ENCODE measurements at places on chromosomes 11 and 22.

DNA sequence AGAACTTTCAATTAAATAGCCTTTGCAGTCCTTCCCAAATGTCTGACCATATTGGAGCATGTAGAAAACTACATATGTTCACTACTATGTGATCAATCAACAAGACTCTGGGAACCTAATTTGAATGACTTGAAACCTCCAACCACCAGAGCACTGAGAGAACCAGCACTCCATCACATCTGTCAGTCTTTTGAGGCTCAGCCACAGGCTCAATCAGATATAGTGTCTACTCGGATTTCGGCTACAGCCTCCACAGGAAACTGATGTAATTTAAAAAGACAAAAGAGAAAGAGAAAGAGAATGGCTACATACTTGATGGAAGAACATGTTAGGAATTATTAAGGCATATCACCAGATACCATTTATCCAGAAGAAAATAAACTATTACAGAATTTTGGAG lies 859.0 kb downstream of the FAM181B start:
- no peak for DNase-seq

- no peak for DNase-seq
Measured at GRCh38 chr22:20781272-20781990, 7.5 kb downstream of the SERPIND1 start.

- no peak for DNase-seq
Measured at GRCh38 chr11:75126564-75126963, 24.3 kb upstream of the SLCO2B1 start.

- DNase-seq: peak; percentile 71
Measured at GRCh38 chr11:74726547-74727182, 4.6 kb downstream of the CHRDL2 start.

DNA sequence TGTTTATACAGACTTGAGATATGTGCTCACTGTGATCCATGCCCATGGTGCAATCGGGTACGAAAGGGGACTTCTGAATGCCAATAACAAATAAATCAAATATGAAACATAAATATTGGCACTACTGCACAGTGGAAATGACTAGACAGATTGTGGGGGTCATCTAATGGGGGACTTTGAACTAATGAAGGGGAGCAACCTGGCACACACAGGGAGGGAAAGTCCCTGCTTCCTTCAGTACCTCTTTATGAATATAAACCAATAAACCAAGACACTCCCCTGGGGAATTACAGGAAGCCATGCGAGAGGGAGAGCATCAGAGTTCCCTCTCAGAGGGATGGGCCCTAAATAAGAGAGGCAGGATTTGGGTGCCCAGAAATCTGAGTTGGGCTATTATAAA lies 21.1 kb downstream of the MIF start:
- DNase-seq: no peak

DNA sequence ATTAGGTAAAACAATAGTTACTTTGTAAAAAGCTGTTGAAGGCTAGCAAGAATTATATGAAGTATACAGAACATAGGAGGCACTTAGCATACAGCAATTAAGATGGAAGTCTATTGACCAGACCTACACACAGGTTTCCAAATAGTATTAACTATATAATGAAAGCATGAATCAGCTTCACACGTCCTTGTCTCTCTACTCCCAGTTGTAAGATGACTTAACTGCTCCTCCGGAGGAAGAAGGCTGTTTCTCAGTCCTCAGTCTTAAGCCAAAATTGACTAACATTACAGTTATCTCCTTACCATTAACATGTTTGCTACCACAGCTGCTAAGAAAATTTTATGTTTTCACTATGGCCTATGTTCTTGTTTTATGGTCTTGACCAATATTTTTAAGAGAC lies 24.7 kb downstream of the SIK3 start:
- no peak for DNase-seq

GRCh38 chr11:130771708-130772107 lies 144.6 kb downstream of the SNX19 start:
- DNase-seq: no peak

DNA sequence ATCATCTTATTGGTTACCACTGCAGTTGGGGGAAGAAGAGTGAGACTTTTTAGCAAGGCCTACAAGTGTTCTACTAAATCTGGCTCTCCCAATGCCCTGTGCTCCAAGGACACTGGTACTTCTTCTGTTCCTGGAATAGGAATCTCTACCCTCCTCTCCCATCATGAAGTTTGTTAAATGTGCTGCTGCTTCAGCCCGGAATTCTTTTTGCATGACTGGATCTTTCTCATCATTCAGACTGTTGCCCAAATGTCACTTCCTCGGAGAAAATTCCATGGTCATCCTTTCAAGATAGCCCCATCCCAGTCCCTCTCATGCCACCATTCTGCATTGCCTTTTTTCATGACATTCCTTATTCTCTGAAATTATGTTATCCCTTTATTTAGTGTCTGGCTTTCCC lies 400.8 kb downstream of the SOX6 start:
- DNase-seq: no peak

DNA sequence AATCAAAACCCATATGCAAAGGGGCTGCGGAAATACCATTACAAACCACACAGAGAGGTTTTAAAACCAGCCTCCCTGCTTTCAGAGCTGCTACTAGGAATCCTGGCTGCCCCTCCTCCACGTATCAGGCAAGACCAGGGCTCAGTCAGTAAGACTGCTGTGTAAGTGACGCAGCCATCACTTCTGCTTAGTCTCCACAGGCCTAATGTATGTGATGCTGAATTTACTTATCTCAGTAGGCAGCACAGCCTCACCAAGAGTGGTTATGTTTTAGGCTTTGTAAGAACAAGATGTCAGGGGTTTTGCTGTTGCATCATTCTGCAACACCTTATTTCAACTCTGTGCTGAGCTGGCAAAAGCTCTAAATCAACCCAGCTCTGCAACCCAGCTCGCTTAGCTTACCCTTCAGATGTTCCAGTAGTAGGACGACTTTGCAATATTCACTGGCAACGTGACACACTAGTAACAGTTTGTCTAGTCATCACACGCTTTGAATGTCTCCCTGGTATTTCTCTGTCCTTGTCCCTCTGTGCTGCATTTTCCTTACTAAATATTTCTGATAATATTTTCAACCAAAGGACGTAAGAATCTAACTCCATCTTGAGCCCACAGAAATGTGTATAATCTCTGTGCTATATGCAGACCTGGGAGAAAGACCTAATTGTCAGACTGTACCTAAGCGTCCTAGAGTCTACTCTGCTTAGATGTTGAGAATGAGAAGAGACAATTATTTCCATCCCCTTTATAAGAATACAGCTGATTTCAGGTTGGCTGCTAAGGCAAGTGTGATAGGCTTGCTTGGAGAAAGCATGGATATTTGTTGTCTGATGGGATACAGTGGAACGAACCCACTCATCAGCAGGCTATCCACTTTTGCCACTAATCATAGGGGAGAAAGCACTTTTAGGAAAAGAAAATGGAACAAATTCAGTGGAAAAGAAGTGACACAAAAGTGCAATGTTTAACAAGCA lies 72.2 kb downstream of the LARGE2 start:
- no peak for DNase-seq

DNA sequence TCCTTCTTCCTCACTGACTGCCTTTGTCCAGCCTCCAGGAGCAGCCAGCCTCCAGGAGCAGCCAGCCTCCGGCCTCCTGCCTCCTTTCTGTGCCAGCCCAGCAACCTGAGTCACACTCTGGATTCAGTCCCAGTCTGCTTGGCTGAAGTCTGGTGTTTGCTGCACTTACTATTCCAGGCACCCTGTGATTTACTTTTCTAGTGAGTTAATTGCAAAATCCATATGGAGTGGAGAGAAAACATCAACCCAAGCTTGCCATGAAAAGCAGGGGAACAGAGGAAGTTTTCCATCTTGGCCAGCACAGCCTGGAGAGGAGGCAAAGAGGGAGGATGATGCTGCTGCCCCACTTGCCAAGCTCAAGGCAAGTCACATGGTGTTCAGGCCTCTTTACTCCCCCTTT lies 400.5 kb downstream of the TENM4 start:
- no peak for DNase-seq

DNA sequence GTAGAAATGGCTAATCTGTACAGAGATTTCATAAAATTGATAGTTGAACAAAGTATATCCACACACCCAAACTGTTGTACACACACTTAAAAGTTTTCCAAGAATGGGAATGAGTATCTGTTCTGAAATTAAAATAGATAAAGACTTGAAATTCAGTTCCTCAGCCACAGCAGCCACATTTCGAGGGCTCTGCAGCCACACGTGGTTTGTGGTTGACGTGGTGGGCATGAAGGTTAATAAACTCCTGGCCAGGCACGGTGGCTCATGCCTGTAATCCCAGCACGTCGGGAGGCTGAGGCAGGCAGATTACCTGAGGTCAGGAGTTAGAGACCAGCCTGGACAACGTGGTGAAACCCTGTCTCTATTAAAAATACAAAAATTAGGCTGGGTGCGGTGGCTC lies 24.0 kb downstream of the TPST2 start:
- DNase-seq: no peak

DNA sequence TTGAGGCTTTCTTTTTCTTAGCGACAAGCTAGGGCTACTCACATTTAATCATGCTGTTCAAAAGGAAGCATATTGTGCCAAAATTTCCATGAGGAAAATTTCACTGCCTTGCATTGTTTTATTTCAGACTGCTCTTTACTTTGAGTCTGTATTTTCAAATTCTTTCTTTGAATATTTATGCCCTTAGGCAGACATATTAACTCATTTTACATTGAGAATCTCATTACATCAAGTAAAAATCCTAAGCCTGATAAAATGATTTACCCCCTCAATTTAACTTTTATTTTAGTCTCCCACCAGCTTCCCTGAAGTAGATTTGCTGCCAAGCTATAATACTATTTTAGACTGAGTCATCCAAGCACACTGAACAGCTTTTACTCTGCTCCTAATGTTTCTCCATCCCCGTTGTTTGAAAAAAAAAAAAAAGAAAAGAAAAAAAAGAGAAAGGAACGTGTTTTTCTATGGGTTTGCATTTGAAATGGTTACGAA lies 189.3 kb upstream of the MTMR2 start:
- DNase-seq: no peak

GRCh38 chr22:23369054-23369685 lies 188.9 kb downstream of the BCR start:
- DNase-seq: no peak

DNA sequence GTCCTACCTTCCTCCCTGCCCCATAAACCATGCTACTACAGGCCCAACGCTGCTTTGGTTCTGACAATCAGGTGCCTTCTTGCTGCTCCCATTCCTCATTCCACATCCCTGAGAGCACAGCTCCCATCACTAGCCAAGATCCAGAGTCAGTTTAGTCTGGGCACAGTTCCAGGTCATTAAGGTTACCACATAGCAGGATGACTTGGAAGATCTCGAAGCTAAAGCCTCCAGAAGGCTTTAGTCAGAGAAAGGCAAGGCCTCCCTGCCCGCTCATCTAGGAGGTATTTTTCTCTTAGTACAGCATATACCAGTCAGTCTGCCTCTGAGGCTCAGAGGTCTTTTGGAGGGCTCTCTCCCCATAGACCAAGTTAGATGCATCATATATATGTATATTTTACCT lies 30.3 kb downstream of the TRIM66 start:
- no peak for DNase-seq

DNA sequence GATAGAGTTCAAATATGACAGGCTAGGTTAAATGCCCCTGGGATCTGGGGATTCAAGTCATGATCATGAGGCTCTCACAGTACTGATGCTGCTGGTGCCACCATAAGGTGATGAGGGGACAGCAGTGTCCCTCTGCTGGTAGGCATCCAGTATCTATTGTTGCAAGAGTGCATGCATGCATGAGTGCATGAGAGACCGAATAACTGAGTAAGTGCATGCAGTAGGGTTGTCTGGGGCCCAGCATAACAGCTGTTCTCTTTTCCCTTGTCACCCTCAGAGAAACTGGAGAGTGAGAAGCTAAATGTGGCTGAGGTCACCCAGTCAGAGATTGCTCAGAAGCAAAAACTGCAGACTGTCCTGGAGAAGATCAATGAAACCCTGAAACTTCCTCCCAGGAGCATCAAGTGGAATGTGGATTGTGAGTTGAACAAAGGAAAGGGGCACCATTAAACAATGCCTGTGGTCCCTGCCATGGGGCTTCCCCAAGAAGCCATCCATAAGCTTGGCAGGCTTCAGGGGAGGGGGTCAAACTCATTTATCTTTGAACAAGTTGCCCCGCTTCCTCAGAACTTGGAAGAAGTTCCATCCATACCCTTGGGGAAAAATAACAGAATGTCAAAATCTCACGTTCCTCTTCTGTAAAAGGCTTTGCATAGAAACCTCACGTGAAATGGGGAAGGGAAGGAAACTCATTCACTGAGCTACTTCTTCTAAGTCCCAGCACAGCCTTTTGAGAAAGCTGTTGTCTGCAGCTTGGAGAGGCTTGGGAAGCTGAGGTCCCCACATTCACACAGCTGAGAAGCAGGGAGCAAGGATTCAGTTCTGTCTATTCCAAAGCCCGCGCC lies 119.0 kb downstream of the PARVA start:
- no peak for DNase-seq

GRCh38 chr11:125072218-125072960 lies 9.3 kb downstream of the SLC37A2 start:
- no peak for DNase-seq

DNA sequence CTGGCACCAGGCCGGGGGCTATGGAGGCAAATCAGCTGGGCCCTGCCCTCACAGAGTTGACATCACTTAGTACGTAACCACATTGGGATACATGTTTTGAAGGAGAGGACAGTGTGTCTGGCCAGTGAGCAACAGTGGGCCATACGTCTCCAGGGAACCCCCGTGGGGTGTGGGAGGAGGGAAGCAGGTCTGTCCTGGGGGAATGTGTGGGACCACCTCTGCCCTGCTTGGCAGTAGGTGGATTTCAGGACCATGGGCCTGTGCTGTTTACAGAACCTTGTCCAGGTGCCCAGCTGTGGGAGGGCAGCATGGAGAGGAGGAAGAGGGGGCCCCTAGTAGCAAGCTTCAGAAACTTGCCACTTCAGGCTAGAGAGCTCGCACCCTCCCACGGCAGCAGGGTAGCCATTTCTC lies 21.0 kb downstream of the P2RY2 start:
- DNase-seq: no peak

GRCh38 chr11:726278-727220 lies 20.5 kb downstream of the EPS8L2 start:
- DNase-seq: peak; percentile 88

GRCh38 chr11:4211991-4212390 lies 117.4 kb downstream of the RRM1 start:
- no peak for DNase-seq

DNA sequence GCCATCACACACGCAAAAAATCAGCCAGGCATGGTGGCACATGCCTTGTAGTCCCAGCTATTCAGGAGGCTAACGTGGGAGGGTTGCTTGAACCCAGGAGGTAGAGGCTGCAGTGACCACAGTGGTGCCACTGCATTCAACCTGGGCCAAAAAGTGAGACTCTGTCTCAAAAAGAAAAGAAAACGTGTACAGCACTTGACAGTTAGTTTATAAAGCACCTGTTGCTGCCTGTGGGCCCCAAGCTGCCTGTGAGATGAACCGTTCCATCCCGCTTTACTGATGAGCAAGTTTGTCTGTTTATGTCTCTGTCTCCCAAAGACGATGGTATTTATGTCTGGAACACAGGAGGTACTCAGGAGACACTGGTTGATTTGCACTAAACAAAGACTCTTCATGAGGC lies 1.5 kb upstream of the PRR5 start:
- no peak for DNase-seq

- DNase-seq: no peak
Measured at GRCh38 chr11:66388780-66389386, 17.3 kb upstream of the SLC29A2 start.

All from breast epithelium (tissue), 4 donors.